ENCODE measurements at places on chromosomes 12 and 14.

GRCh38 chr12:119229205-119229604 lies 50.5 kb downstream of the HSPB8 start:
- no peak for DNase-seq

GRCh38 chr14:58769011-58769643 lies 131.4 kb downstream of the DACT1 start:
- DNase-seq = no peak

- DNase-seq = no peak
Measured at GRCh38 chr12:126847005-126847629, 1419.9 kb upstream of the TMEM132C start.

GRCh38 chr14:24297190-24297964 lies 2.2 kb downstream of the DHRS1 start:
- DNase-seq = peak; percentile 38

- no peak for DNase-seq
Measured at GRCh38 chr14:101979666-101980065, 15.3 kb downstream of the DYNC1H1 start.

- DNase-seq = no peak
Measured at GRCh38 chr14:64191756-64192155, 102.4 kb downstream of the ESR2 start.

- no peak for DNase-seq
Measured at GRCh38 chr12:123421314-123421713, 15.2 kb downstream of the RILPL2 start.

GRCh38 chr12:95179011-95179410 lies 38.3 kb downstream of the FGD6 start:
- no peak for DNase-seq

DNA sequence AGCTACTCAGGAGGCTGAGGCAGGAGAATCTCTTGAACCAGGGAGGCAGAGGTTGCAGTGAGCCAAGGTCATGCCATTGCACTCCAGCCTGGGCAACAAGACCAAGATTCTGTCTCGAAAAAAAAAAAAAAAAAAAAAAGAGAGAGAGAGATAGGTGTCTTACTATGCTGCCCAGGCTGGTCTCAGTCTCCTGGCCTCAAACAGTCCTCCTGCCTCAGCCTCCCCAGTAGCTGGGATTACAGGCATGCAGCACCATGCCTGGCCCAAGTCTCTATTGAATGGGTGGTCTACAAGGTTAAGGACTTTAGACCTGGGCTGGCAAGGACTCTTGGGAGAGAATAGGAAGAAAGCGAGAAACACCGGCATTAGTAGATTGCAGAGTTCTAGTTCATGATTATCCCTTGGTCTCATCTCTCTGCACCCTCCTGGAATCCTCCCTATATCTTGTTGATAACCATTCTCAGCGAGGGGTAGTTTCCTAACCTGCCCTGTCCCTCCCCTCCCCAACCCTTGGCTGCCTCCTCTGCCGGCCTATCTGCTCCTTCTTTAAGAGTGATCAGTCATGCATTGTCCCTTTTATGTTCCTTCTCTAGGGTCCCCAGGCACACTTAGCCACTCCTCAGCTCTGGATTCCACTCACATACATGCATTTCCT lies 128.1 kb upstream of the MAP1LC3B2 start:
- DNase-seq = no peak

DNA sequence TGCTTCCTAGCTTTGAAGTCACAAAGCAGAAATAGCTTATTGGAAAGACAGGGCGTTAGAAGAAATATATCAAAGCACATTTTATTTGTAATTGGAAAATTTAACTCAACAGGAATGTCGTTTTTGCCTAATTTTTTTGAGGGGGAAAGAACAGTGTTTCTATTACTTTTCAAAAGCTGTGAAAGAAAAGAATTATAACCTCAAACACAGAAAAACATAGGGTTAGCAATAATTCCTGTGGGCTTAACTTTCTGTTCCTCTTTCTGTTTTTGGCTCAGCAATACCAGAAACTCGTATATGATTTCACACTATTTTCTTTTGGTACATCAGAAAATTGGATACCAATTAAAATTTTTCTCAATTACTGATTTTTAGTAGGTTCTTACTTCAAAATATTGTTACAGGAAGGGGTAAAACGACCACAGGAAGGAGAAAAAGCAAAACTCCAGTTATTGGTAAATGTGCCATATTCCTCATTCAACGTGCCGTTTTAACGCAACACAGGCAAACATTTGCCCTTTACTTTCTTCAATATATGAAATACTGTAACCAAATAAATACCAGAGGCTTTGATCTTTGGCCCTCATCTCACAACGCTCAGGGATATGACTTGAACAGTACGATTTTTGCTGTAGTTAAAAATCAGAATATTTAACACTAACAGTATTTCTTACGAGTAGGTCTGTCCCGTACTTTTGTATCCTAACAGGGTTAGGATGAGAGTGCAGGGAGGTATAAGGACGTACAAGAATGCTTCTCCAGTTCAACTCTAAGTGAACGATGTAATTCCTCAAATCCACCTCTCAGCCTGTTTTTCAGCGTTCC lies 1.3 kb upstream of the RNU6-7 start:
- peak; percentile 16 for DNase-seq

- peak; percentile 63 for DNase-seq
Measured at GRCh38 chr12:19421503-19422282, 17.6 kb upstream of the AEBP2 start.

GRCh38 chr12:52091061-52091460 lies 11.6 kb downstream of the SMIM41 start:
- no peak for DNase-seq

DNA sequence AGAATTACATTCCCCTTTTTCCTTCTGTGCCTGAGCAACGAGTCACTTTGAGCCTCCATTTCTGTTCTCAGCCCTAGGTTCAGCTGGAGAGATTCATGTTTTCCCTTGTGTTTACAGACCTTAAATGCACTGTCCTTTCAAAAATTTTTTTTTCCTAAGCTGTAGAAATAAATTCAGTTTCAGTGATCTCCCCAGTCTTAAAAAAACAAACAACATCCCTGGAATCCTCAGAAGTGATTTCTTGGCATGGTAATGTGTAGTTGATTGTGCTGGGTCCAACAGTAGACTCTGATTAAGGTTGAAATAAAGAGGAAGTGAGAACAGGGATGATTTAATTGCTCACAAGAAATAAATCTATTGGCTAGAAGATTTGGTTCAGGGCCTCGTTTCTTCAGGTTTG lies 89.3 kb downstream of the NTN4 start:
- no peak for DNase-seq

GRCh38 chr12:15179672-15180071 lies 41.5 kb downstream of the RERG start:
- no peak for DNase-seq

GRCh38 chr14:61484031-61484430 lies 162.7 kb downstream of the PRKCH start:
- no peak for DNase-seq

GRCh38 chr12:128420163-128420562 lies 153.2 kb downstream of the TMEM132C start:
- DNase-seq = no peak

GRCh38 chr14:105117710-105118385 lies 50.7 kb downstream of the JAG2 start:
- DNase-seq = no peak

GRCh38 chr12:10279937-10280336 lies 27.7 kb upstream of the KLRD1 start:
- DNase-seq = no peak

DNA sequence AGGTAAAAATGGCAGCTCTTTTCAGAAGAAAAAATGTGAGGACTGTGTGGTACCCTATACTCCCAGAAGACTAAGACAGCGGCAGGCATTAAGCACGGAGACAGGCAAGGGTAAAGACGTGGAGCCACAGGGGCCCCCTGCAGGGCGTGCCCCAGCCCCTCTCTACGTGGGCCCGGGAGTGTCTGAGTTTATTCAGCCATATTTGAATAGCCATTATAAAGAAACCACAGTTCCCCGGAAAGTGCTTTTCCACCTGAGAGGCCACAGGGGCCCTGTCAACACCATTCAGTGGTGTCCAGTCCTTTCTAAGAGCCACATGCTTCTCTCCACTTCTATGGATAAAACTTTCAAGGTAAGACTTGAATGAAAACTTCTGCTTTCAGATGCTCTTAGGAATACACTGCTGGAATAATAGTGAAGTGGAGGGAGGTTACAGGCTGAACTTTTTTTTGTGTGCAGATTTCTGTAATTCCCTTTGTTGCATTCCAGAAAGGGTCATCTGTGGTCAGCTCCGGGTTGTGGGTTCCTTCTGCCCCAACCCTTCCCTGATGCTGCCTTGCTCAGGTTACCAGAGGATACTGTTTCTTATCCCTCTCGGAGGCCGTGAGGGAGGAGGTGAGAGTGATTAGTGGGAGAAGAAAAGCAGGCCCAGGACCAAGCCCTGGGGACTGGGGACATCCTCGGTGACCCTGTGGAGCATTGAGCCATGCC lies 58.4 kb downstream of the SLC25A47 start:
- no peak for DNase-seq

- no peak for DNase-seq
Measured at GRCh38 chr14:89378119-89378518, 38.9 kb downstream of the FOXN3 start.

DNA sequence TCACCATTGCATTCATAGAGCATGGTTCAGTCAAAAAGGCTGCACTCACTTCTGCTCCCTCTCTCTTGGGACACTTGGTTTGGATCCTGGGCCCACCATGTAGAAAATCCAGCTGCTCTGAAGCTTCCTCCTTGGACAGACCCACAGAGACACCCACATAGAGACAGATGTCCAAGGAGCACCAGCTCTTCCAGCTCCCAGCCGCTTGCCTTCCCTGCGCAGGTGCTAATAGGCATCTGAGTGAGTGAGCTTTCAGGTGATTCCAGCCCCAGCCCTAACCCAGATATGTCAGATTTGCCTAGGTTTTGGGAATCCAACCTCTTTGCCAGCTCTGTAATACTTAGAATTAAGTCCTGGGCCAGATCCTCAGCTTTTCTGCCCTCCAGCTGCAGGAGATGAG lies 38.6 kb downstream of the DLK1 start:
- no peak for DNase-seq

DNA sequence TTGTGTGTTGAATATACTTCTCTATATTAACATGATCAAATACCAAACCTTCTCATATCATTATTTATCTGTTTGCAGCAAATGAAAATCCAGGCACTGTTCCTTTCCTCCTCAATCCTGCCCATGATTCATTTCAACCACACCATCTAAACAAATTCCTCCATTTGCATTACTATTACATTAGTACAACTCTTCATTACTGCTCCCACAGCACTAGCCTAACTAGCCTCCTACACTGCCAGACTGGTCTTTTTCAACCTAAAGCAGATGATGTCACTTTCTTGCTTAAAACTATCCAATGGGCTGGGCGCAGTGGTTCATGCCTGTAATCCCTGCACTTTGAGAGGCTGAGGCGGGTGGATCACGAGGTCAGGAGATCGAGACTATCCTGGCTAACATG lies 117.3 kb upstream of the MYF6 start:
- DNase-seq = no peak

DNA sequence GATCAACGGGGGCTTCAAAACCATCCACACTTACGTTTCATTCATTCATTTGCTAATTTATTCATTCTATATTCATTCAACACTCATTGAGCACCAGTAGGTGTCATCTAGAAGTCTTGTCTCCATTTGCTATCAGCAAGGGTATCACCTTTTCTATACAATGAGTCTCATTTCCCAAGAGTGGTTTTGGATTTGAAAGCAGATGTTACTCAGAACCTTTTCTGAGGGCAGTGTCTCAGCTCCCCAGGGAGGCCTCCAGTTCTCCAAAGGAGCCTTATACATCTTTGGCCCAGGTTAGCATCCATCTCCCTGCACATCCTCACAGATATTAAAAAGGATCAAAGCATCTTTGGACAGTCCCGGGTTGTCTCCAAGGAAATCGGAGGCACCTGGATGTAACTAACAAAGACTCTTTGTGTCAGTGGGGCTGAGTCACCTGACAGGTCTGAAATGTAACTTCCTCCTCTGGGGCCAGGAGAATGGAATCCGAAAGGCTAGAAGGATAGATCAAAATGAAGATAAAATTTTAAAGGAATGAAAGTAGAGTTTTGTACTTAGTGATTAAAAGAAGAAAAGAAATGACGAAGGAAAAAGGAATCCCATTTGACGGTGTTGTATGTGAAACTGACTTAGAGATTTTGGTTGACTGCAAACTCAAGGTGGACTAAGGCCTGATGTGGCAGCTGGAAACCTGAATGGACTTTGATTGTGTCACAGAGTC lies 103.0 kb downstream of the VCPKMT start:
- no peak for DNase-seq

- DNase-seq = peak; percentile 43
Measured at GRCh38 chr12:124277394-124278241, 17.3 kb upstream of the RFLNA start.

DNA sequence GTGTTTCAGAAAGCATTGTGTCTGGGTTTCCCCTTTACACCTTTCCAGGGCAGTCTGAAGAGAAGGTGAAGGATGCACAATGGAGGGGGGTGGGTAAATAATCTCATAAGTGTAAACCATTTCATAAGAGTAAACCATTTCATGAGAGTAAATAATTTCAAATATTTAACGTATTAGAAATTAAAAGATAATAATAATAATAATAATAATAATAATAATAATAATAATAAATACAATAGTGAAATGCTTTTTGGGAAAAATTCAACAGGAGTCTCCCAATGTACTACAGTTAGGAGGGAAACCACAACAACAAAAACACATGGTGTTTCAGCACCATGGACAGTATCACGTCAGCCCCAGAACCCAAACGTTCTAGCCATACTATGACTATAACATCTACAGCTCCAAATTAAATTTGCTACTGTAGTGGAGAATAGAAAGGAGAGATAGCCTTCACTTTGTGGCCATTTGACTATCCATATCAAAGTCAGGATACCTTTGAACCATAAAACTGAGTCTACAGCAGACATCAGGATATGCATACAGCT lies 691.8 kb downstream of the BCL11B start:
- DNase-seq = peak; percentile 35

- peak; percentile 26 for DNase-seq
Measured at GRCh38 chr12:52860102-52860823, 11.5 kb upstream of the KRT78 start.

DNA sequence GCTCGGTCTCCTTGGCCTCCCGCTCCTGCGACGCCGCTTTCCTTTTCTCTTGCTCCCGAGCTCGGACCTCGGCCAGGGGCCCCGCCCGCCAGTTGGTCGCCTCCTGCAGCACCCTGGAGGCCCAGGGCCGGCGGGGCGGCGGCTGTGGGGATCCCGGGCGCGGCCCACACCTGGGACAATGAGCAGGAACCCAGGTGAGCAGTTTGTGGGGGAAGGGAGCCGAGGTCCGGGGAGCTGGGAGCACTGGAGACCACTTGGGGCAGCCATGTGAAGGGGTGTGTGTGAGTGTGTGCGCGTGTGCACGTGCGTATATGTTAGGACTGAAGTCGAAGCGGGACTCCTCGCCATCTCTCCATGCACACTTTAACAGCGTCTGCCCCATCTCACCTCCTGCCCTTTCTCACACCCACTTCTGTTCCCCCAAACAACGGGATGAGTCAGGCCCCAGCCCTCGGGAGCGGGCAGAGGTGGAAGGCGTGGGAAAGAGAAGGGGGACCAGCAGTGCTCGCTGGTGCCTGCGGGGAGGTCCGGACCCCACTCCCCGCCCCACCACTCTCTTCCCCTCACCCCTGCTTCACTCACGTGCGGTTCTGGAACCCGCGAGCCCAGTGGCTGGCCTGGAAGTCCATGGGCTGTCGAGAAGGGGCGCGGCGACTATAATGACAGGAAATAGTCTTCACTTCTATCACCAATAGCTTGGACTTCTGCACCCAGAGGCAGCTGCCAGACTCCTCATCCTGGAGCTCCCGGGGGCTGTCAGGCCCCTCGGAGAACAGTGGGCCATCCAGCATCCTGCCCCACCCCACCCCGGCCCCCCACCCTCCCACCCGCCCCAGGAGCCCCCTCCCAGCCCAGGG lies 450 bp downstream of the DDN start:
- DNase-seq = peak; percentile 75
